ENCODE measurements at places on chromosomes 2 and 18.

GRCh38 chr18:39667905-39668304 is 2102.3 kb upstream of the CELF4 start:
- DNase-seq = no peak

DNA sequence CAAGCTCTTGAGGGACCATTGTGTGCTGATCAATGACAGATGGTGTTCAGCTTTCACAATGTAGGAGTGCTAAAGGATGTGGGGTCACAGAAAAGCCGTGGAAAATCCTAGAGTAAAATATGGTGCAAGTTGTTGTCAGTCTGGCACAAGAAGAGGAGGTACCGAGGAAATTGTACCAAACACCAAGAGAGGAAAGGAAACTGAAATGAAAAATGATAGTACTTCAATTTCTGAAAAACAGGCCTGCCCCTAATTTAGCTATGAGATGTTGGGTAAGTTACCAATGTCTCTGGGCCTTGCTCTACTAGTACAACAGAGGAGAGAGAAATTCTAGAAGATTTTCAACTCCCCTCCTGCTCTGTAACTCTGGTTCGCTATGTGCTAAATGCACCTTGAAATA is 78.8 kb upstream of the PELI1 start:
- DNase-seq = no peak

GRCh38 chr2:27083410-27084296 is 2.9 kb upstream of the KHK start:
- no peak for DNase-seq

DNA sequence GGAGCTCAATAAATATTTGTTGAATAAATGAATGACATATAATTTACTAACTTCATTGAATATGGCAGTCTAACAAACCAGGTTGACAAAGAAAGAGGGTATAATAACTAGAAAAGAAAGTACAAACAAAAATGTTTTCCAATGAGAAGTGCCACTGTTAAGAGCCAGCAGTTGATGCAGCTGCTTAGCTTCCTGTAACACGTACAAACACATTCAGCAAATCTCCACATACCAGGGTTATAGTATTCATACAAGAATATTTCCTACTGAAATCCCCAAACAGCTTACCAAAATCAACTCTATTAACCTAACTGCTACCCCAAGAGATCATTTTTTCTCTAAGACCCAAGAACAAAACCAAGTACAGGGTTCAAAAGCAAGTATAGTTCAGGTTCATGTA is 77.7 kb downstream of the THADA start:
- no peak for DNase-seq

- no peak for DNase-seq
Measured at GRCh38 chr2:56167616-56168562, 15.9 kb upstream of the CCDC85A start.

DNA sequence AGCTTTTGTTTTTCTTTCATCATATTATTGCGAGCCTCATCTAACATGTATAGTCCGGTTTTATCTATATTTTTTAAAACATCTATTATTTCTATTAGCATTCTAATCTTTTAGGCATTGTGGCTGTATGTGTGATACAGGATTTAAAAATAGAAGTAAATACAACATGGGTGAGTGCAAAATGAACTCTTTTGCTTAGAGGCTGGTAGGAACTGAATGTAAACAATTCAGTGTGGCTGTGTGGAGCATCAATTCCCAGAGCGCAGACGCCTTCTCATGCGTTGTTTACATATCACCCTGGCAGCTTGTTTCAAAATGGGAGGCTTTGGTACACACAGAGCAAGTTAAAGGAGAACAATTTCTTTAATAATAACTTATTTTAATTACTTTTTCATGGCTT is 836 bp downstream of the DTNA start:
- DNase-seq = no peak
